ENCODE measurements at places on chromosomes 16 and 17.

- no peak for DNase-seq
These were observed 32.5 kb downstream of the SPHK1 start for GRCh38 chr17:76416899-76417298.

DNA sequence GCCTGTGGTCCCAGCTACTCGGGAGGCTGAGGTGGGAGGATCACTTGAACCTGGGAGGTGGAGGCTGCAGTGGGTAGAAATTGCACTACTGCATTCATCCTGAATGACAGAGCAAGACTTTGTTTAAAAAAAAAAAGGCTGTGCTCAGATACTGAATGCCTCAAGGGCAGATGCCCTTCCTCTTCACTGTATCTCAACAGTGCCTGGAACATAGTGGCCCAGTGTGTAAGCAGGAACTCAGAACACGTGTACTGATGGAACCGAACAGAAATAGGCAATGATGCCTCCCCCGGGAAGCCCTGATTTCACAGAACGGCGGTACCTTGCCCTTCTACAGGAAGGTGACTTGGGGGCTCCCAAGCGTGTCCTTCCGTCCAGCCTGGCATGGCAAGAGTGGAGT lies 46.8 kb downstream of the PLXDC1 start:
- no peak for DNase-seq

GRCh38 chr16:24497440-24497839 lies 41.9 kb upstream of the RBBP6 start:
- DNase-seq = no peak

- DNase-seq = peak; percentile 26
These were observed 585 bp downstream of the AP1G1 start for GRCh38 chr16:71807905-71808592.

- no peak for DNase-seq
These were observed 90.7 kb downstream of the MRM3 start for GRCh38 chr17:872855-873254.

- no peak for DNase-seq
These were observed 47.1 kb downstream of the USP10 start for GRCh38 chr16:84746875-84747274.

DNA sequence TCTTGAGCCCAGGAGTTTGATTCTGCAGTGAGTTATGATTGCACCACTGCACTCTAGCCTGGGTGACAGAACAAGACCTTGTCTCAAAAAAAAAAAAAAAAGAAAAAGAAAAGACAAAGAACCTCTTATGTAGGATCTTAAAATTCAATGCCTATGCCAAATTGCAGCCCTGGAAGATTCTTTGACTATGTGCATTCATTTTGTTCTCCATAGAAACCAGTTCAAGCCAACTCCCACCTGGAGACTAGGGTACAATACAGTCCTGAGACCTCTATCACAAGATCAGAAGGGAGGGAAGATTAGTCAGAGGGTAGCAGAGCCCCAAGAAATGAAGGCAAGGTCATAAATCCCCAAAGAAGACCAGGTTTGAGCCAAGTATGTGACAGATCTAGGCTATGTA lies 90.6 kb upstream of the HAS3 start:
- no peak for DNase-seq

DNA sequence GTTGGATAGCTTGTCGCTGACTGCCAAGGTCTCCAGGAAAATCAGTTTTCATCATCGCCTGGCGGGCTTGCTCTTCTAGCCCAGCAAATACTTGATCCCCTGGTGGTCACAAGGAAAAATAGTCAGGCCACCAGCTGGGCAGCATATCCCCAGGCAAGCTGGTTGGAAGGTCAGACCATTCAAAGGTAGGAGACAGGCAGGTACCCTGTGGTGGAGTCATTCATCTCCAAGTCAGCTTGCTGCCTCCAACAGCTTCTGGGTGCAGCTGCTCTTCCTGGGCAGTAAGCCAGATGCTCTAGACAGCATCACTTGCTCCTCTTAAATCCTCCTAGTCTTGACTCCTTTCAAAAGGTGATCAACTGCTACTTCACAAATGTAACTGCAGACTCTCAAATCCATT lies 16.0 kb downstream of the ZNF821 start:
- no peak for DNase-seq

GRCh38 chr17:73770115-73770848 lies 126.0 kb upstream of the SDK2 start:
- DNase-seq = peak; percentile 79

GRCh38 chr16:29994600-29995323 lies 655 bp downstream of the HIRIP3 start:
- peak; percentile 60 for DNase-seq
